ENCODE measurements at places on chromosomes 12 and 14. TPM values are rescaled to one million over a fixed set of nuclear protein-coding genes. Genes with fewer than 3 reads are reported as not detected.

- no peak for DNase-seq
These were observed 177.8 kb downstream of the PRKD1 start for GRCh38 chr14:29749829-29750228.

The PGF gene
- total RNA-seq = 4.6 TPM

The FAM181A gene
- not detected for total RNA-seq

GRCh38 chr12:101779626-101780025 is 40.4 kb upstream of the SYCP3 start:
- no peak for DNase-seq

DNA sequence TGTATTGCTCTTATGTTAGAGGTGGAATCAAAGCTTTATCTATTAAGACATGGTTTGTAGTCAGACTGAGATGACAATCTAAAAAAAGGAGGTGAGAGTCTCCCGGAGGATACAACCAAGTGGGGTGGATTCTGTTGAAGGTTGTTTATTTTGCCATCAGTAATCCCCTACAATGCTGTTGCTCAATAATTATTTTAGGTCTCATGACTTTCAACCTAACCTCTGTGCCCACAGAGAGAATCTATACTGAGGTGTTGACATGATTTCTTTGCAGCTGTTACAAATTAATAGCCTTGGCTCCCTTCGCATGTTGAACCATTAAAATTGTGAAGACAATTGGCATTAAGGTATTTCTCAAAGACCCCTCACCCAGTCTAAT is 28.7 kb upstream of the FOS start:
- no peak for DNase-seq

The AQP6 gene
- 0.13 TPM for total RNA-seq

The C3AR1 gene
- total RNA-seq = 10.4 TPM

DNA sequence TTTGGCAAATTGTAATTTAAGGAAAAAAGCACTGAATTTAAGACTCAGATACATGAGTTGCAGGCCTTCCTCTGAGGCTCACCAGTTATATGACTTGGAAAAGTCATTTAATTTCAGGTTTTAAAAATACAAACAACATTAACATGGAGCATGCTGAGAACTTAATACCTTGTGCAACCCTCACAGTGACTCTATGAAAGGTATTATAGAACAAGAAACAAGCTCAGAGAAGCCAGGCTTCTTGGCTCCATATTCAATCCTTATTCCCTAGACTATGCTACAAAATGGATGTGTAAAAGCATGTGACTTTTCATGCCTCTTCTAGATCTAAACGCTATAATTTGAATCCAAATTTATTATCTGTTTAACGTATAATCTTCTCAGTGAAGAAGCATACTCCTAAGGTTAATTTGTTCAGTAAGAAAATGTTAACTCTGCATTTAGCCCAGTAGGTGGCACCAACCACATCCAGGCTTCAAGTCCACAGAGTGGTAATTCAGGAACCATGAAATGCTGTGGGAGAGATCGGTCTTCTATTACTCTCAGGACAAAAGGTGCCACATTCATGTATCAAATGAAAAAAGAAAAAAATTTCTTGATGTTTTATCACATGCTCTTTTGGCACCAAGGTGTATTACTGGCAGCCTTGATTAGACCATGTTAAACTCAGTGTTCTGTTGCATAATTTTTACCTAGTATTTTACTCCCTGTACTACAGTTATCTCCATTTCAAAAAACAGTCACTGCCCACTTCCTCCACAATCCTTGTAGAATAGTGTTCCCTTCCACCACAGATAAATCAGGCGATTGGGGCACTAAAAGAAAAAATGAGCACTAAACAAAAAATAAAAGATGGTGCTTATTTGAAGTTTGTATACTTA is 9.3 kb downstream of the CCDC196 start:
- DNase-seq = peak; percentile 28

The IAPP gene
- total RNA-seq = not detected

The CMKLR1 gene
- total RNA-seq = 16.1 TPM
